BJ (cell line): ENCODE measurements at places on chromosomes 1 and 21.

DNA sequence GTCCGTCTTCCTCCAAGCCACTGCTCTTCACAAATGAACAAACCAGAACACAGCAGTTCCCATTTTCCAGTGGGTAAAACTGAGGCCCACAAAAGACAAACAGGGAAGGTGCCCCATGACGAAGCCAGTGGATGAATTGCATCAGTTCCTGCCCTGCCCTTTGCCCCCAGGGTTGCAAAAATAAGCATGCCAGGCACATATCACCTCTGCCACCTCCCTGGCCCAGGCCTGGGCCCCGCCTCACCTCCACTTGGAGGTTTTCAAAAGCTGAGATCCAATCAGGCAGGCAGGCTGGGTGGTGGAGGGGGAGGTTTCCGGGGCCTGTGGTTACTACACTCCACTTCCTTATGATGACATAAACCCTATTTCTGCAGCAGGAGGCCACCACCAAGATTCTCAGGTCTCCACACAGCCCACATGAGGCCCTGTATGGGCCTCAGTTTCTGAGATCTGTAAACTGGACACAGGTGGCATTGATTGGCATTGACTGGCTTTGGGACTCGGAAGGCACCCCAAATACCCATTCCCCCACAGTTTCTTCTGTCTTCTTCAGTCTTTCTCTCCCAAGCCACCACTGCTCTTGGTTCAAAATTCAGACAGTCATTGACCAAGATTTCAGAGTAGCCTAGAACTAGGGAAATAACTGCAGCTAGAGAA is 4.1 kb downstream of the KIF21B start:
- DNase-seq, result no peak

DNA sequence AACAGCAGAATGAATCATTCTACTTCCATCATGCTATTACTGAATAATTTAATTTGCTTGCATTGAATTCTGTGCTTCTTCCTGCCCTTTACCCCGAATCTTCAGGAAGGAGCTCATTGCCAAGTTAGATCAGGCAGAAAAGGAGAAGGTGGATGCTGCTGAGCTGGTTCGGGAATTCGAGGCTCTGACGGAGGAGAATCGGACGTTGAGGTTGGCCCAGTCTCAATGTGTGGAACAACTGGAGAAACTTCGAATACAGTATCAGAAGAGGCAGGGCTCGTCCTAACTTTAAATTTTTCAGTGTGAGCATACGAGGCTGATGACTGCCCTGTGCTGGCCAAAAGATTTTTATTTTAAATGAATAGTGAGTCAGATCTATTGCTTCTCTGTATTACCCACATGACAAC is 44.2 kb downstream of the MAP3K7CL start:
- DNase-seq, result no peak

DNA sequence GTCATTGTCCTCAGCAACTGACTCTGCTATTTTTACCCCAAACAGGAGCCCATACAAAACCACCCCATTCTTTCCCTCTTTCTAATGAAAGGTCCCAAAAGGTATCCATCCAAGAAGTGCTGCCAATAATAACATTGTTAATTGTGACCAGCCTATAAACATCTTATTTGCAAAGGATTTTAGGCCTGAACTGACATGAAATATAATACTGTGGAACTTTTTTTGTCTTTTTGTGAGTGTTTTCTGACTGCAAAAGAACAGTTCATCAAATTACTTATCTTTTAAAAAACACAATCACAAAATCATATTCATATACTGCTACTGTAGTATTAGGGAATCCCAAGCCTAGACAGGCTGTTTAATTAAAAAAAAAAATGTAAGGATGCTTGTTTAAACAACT is 3.4 kb downstream of the PIGM start:
- no peak for DNase-seq

DNA sequence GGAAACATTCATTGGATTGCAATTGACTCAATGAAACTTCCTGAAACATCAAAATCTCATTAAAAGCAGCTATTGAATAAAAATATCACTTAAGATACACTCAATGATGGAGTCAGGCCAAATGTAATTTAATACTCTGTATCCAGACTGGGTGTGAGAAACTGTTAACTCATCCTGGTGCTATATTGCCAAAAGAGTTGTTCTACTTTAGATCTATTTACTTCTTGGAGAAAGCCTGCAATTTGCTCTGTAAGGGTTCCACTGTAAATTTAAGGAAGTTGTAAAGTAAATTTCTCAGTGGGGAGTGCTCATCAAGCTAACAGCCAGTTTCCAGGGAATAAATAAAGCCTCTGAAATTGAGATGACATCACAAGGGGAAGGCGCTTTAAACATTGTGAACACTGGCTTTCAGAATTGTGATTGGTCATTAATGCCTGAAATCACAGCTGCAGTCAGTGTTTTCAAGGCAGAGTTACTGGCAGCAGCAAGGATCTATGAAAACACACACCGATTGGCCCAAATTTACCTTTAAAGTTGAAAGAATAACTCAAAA is 91.4 kb downstream of the OLFM3 start:
- no peak for DNase-seq

DNA sequence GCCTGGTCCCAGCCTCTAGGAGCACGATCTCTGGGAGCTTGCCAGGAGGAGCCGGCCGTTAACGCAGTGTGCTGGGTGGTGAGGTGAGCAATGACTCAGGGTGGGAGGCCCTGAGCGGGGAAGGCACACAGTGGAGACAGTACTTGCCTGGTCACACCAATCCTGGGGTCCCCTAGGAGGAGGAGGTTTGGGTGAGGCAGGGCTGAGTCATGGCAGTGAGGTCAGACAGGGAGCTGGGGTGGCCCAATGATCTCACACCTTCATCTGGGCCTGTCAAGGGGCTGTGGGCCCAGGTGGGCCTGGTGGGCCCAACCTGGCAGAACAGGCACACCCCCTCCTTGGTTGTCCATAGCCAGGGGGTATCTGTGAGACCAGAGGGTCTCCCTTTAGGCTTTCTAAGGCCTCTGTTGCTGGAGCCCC is 8.6 kb upstream of the EDN2 start:
- no peak for DNase-seq

GRCh38 chr21:35895598-35895997 is 164.7 kb downstream of the SETD4 start:
- DNase-seq, result no peak

DNA sequence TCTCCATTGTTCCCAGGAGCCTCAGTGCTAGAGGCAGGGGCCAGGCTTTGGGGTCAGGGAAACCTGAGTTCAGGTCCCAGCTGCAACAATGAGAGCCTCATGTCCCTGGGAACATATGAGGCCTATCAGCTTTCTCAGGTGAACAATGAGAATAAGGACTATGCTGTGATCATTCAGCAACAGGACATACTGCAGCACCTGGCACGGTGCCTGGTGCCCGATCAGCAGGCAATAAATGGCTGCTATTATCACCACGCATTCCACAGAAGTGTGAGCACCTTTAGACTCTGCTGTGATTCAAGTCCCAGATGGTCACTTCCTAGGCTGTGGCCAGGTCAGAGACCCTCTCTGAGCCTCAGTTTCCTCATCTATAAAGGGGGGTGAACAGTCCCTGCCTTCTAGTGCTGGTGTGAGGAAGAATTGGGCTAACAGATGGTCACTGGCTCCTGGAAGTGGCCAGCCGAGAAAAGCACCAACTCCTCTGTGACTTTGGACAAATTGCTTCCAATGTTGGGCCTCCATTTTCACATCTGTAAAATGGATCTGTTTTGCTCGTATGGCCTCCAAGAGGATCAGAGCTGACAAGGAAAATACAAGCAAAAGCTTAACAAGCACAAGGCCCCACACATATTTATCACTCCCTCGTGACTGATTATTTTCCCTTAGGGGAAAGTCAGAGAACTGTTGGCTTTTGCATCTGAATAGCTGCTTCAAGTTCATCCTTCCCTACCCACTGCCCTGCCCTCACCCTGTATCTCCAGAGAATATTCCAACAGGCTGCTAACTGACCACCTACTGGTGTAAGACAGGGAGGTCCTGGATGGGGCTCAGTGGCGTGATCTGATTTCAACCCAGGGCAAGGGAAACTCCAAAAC is 1.1 kb downstream of the SLC5A9 start:
- no peak for DNase-seq
